ENCODE measurements at places on chromosomes 2 and 18.

- peak; percentile 74 for DNase-seq
Measured at GRCh38 chr2:95158891-95159619, 593 bp downstream of the ZNF514 start.

GRCh38 chr2:235951982-235952381 is 216.2 kb downstream of the GBX2 start:
- DNase-seq = no peak

GRCh38 chr2:47034973-47035609 is 119.5 kb upstream of the MCFD2 start:
- no peak for DNase-seq

DNA sequence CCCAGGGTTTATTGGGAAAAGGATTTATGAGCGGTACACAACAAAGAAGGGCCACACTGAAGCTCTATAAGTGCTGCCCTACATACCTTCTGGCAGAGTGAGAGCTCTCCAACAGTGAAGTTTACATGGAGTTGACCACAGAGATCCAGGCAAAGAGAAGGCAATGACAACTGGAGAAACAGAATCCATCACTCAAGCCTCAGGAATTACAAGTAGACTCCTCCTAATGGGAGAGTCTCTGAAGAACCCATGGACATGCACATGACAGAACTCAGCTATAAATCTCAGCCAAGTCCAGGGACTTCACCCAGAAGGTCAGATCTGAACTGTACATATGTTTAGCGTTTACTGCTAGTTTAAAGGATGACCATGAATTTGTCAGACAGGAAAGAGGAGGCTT is 164.7 kb downstream of the DNAH7 start:
- DNase-seq = no peak

GRCh38 chr18:22283397-22283796 is 114.0 kb downstream of the GATA6 start:
- no peak for DNase-seq

- DNase-seq = no peak
Measured at GRCh38 chr18:36025025-36025424, 42.3 kb downstream of the RPRD1A start.

DNA sequence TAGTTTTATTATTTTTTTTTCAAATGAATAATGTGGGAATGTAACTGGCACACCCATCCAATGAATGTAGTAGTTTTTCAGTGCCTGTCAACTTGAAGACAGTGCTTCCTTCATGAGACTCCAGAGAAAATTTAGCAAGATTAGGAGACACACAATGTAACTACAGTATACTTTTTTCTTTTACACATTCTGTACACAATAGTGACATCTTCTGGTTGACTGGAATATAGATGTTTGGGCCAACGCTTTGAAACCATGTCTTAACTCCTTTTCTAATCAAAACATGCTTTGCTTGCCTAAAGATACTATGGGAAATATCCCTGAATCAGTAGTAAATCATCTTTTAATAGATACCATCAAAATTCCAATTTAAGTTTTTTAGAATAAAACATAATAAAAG is 229.5 kb upstream of the ZC3H15 start:
- DNase-seq = no peak

GRCh38 chr18:54720620-54721019 is 107.7 kb upstream of the RAB27B start:
- DNase-seq = no peak

DNA sequence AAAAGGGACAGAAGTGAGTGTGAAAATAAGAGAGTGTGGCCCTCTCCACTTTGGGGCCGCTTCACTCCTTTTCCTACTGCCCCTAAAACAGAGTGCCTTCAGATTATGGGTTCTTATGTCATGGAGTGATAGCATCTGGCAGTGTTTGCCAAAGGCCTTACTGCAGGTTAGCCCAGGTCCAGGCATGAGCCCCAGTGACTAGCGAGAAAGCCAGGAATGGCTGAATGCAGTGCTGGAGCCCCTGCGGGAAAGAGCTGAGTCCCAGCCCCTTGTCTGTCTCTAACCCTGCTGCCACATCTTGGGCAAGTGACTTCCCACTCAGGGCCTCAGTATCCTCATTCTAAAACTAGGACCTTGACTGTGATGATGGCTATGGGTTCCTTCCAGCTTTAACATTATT is 6.0 kb downstream of the IGFBP5 start:
- DNase-seq = no peak

DNA sequence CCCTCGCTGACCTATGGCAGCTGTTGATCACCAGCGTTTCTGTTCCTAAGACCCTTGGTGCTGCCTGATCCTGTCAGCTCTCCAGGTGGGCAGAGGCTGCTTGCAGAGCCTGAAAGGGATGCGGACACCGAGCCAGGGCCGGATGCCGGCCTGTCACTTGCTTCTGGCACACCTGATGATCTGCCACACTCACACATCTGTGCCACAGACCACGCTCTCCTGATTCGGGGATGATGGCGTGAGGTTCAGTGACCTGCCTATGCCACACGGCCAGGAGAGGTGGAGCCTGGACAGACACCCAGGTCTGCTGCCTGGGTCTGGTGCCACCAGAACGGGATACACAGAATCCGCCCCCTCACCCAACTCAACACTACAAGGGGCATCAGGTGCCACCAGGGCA is 129.4 kb upstream of the GLI2 start:
- no peak for DNase-seq

DNA sequence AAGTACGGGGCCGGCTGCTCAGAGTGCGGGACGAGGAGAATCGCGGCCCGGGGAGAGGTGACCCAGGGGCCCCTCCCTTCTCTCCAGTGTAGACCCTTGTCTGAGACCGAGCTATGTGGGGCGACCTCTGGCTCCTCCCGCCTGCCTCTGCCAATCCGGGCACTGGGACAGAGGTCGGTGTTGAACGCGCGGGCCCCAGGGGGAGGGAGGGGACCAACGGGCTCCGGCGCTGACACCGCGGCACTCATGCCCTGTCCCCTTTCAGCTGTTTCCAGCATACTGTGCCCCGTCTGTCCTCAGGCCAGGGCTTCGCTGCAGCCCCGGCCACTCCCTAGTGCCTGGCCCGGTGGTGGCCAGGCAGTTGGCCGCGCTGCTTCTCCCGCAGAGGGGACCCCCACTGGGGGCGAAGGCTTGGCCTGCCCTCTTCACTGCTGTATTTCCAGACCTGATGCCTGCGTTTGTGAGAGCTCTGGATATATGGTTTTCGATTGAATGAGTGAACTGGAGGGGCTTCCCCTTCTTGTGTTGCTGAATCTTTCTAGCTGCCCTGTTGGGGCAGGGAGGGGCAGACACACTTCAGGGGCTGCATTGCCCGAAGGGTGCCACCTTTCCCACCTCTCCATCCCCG is 809 bp downstream of the DBI start:
- peak; percentile 67 for DNase-seq
